NCI-H510A treated with DMSO at 0.1 percent for 48 hours (cell line): ENCODE measurements at places on chromosomes 1 and 21.

- DNase-seq = no peak
Measured at GRCh38 chr1:19637606-19638005, 6.5 kb upstream of the NBL1 start.

- peak; percentile 84 for DNase-seq
Measured at GRCh38 chr1:32716312-32717148, 14.0 kb upstream of the SYNC start.

DNA sequence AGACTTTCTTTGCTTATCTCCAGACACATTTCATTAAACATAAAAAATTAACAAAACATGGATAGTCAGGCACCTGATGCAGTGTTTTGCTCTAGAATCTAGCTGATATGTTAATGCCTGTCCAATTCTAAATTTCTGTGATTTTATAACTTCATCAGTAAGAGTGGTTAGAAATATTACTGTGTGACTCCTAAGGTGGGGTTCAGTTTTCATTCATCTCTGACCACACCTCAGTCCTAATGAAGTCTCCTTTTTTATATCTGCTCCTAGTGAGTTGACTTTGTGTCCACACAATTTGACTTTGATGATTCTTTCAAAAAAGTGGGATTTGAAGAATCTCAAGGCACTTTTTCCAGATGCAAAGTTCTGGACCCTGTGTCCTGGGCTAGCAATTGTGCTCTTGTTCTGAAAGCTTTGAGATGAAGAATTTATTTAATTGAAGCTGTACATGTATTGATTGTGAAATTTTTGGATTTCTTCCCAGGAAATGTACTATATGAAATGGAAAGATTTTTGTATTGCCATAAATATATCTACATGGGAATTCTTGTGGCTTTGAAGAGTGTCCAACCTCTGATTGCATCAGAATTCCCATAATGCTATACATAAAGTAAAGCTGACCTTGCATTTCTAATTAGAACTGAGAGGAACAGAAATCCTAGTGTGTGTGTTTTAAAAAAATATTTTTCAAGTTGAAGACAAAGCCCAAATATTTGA lies 111.2 kb downstream of the GIPC2 start:
- no peak for DNase-seq

GRCh38 chr1:208737922-208738321 lies 493.7 kb upstream of the PLXNA2 start:
- DNase-seq = no peak

DNA sequence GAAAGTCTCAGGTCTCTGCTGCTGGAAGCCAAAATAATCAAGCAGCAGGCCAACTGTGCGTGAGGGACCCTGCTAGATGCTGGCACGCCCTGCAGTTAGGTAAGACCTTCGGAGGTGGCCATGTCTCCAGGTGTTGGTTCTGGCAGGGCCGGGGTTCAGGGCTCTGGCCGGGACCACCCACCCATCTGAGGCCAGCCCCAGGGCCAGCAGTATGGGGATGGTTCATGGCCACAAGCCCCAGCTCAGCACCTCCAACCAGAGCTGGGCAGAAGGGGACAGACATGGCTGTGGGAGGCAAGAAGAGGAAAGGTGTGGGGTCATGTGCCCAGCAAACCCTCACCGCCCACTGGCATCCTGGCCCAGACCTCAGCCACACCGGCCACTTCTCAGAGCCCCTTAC lies 23.3 kb downstream of the LRP8 start:
- no peak for DNase-seq

DNA sequence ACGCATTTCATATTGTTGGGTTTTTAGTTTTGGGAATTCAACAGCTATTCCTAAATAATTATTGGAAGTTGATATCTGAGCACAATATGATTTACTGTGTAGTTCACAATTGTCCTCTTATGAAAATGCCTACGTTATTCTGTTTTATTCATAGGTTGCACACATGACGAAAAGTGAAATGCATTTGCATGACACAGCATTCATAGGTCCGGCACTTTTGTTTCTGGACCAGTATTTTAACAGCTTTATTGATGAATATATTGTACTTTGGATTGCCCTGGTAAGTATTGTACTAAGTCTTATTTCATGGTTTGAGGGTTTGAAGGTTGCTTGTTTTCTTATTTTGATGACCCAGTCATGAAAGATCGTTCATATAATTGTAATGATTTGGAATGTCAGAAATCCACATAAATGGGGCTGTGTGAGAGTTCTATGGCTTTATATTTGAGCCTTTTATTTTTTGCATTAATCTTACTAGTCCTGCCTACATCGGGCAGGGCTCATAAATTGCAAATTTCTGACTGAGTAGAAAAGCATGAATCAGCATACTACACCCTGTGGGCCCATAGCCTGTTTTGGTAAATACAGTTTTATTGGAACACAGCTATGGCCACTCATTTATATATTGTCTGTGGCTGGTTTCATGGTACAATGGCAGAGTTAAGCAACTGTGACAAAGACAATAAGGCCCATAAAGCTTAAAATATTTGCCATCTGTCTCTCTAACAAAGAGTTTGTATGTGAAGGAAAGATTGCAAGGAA lies 17.0 kb downstream of the DENND2D start:
- no peak for DNase-seq

- DNase-seq = no peak
Measured at GRCh38 chr1:209755926-209756614, at the start of gene TRAF3IP3. TSS of gene TRAF3IP3 (plus strand) at chr1:209756053. CDS start at chr1:209760040, 3,987 bp downstream.

GRCh38 chr1:47334765-47335435 lies 1.3 kb downstream of the CMPK1 start:
- DNase-seq = no peak

- DNase-seq = no peak
Measured at GRCh38 chr1:93322349-93322748, 23.4 kb upstream of the DR1 start.

GRCh38 chr1:1259951-1260600 lies 13.6 kb upstream of the C1QTNF12 start:
- DNase-seq = peak; percentile 99

GRCh38 chr1:208153386-208153785 lies 90.8 kb downstream of the PLXNA2 start:
- peak; percentile 41 for DNase-seq

DNA sequence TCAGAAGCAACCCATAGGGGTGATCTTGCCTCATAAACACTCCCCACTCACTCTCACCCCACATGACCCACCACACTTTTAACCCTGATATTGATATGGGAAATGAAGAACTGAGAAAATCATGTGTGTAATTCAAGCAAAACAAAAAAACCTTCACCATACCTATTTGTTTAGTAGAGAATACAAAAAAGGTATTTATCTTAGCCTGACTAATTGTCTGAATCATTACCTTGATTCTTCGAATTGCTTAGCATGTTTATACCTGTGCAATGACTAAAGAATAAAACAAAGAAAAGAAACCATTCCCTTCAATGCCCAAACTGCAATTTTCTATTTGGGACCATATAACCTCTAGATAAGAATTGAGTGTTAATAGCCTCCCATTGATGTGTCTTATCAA lies 1.8 kb downstream of the CLDN17 start:
- no peak for DNase-seq

GRCh38 chr1:56844545-56845136 lies 10.0 kb upstream of the C8A start:
- no peak for DNase-seq

GRCh38 chr1:222754366-222755139 lies 17.6 kb downstream of the FAM177B start:
- DNase-seq = no peak

- DNase-seq = no peak
Measured at GRCh38 chr1:9028921-9029705, 2.9 kb upstream of the SLC2A7 start.

DNA sequence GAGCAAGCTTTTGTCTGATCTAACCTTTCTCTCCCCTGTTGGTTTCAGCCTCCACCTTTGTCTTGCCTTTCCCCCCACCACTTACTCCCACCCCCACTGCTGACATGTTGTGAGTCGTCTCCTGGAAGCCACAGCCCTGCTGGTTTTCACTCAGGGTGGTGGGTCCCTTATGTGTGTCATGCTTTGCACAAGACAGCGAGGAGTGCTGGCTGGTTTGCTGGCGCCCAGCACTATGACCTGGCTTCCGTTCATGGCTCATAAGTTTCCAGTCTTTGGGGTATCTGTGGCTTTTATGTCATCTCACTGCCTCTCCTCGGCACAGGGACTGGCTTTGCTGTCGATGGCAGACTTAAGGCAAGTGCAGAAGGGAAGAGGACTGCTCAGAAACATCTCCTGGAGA lies 177.7 kb downstream of the KIF26B start:
- no peak for DNase-seq

- no peak for DNase-seq
Measured at GRCh38 chr21:33374080-33374449, 29.1 kb upstream of the IFNGR2 start.

DNA sequence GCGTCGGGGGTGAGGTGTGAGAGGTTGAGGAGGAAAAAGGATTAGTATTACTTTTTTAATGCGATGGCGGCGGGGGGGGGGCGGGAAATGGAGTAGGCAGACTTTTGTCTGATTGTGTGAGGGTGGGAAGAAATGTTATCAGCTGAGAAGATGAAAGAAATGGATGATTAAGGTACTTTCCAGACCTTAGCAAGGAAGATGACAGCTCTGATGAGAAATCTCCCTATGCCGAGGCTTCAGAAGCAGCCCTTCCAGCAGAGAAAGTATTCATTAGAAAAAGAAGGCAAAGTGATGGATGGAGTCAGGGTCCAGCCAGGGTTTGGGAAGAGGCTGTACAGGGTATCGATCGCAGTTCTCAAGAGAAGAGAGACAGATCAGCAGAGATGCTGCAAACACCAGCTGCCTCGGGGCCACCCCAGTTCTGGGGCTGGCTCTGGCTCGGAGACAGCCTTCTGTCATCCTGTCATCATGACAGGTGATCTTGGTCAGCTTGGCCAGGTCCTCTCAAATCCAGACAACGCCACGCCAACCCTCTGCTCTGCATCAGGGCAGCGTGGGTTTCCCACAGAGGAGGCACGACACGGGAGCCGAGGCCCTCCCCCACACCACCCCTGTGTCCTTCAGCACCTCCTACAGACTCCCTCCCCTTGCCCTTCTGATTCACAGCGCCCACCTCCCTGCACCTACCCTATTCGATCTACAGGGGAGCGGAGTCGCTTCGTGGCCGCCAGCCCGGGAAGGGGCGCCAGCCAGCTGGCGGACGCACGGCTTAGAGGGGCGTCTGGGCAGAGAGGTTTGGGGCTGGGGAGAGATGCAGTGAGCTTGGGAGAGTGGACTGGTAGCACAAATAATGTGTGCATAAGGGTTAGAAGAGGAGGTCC lies 674 bp upstream of the ATXN7L2 start:
- peak; percentile 65 for DNase-seq

DNA sequence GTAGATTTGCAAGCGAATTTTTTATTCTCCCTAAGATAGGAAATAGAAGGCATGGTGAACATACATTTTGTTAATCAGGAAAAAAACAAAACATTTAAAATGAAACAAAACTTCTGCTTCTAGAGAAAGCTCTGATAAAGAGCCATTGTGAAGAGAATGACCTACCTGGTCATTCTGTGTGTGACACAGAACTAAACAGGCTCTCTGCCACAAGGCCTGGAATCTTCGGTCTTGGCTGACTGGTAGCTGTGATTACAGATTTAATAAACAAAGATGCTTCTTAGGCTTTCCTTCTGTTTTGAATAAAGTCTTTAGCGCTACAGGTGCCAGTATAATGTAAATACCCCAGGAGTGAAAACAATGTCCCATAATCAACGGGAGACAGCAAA lies 22.1 kb downstream of the SLC35D1 start:
- no peak for DNase-seq

DNA sequence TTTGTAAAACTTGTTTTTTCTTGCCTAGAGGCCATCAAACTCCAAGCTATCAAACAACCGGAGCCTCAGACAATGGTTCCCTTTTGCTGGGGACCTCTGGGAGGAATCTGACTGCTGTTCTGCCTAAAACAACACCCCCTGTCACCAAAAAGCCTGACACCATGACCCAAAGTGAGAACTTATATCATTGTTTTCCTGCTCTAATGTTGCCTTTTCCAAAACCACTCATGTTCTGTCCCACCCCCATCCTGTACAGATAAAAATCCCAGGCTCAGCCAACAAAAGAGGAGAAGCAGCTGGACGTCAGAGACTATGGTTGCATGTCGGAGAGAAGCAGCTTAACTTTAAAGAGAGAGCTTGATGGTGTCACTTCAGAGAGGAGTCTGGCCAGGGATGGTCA lies 327.2 kb upstream of the CXADR start:
- DNase-seq = no peak

DNA sequence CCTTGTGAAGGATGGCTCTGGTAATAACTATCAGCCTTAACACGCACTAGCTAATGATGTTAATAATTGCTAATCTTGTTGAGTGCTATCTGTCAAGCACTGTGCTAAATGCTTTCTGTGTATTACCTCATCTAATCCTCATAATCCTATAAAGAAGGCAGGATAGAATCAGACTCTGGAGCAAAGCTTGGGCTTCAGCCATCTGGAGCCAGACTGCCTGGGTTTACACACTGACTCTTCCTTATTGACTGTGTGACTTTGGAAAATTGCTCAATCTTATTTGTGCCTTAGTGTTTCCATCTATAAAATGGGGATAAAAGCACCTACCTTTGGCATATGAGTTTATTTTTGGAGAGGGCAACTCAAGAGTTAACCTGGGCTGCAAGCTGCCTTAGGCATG lies 216.1 kb downstream of the NUF2 start:
- DNase-seq = no peak

DNA sequence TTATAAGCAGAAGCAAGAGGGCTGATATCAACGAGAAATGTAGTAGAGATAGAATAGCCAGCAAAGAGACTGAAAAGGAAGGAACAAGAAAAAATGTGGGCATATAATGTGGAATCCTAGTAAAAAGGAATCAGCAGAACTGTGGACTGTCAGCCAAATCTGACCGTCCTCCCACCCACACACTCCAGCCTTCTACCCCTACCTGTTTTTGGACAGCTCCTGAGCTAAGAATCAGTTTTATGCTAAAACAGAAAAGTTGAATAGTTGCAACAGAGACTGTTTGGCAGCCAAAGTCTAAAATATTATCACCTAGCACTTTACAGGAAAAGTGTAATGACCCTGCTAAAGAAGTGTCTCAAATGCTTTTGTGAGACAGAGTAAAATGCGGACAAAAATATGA lies 533.3 kb upstream of the CXADR start:
- DNase-seq = no peak

GRCh38 chr1:22057861-22058260 lies 5.4 kb downstream of the CDC42 start:
- DNase-seq = no peak

GRCh38 chr1:56215771-56216170 lies 363.6 kb downstream of the PLPP3 start:
- DNase-seq = no peak

DNA sequence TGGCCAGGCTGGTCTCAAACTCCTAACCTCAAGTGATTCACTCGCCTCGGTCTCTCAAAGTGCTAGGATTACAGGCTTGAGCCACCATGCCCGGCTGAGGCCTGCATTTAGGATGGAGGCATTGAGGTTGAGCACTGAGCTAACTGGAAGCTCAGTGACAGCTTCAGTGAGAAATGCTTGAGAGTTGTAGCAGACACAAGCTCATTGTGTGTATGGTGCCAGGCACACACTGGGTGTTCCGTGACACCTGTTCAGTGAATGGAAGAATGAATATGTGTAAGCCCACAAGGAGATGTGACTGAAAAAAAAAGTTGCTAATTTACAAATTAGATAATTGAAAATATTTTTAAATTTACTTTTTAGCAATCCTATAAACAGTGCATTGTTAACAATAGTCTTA lies 21.8 kb downstream of the LURAP1 start:
- no peak for DNase-seq

GRCh38 chr1:155136748-155137147 lies 1.1 kb downstream of the SLC50A1 start:
- DNase-seq = peak; percentile 7

GRCh38 chr1:151839457-151840403 lies at the start of gene C2CD4D:
TSS of gene C2CD4D (minus strand) at chr1:151839820. CDS start at chr1:151838989, 831 bp downstream.
- DNase-seq = peak; percentile 86
